ENCODE measurements at places on chromosomes 4 and X.

DNA sequence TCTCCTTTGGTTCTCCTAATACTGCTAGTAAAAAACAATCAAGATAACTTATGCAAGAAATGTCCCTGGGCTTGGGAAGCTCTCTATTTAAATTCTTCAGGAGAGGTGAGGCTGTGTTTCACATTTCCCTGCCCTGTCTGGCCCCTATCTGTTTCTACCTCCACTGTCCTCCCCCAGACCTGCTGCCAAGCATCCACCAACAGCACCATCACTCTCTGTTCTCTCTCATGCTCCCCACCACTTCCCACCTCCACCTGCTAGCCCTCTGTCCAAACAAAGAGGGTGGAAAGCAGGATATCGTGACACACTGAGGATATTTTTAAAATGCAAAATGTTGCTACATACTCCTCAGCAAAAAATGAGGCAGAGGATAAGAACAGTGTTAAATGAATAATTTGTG lies 88.4 kb upstream of the NAP1L5 start:
- no peak for DNase-seq

DNA sequence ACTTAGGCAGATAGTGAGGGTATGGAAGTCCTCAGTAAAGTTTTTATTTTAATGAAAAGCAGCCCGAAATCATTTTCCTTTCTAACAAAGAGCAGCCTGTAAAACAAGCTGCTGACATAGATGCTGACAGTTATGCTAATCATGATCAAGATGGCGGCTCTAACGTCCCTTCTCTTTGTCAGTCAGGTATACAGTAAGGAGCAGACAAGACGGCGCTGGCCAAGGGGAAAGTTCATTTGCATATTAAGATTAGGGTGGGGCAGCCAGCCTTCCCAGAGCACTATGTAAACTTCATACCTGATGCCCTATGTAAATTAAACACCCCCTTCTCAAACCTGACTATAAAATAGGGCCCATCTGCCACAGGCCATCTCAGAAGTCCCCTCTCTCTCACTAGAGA lies 76.9 kb downstream of the MAGEB10 start:
- no peak for DNase-seq

DNA sequence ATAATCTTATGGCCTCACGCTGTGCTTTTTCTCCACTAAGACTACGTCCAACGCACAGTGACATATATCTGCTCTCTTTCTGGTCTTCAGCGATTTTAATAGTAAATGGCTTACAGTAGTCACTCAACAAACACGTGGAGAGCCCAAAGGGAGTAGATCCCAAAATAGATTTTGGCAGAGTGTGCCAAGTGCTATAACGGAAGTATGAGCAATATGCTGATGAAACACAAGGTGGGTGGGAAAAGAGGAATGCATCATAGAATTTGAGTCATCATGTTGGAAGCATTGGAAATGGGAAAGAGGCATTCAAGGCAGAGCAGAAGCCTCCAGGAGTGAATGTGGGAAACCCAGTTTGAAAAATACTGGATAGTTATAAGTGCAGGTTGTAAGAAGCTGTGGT lies 129.1 kb upstream of the LDB2 start:
- no peak for DNase-seq

DNA sequence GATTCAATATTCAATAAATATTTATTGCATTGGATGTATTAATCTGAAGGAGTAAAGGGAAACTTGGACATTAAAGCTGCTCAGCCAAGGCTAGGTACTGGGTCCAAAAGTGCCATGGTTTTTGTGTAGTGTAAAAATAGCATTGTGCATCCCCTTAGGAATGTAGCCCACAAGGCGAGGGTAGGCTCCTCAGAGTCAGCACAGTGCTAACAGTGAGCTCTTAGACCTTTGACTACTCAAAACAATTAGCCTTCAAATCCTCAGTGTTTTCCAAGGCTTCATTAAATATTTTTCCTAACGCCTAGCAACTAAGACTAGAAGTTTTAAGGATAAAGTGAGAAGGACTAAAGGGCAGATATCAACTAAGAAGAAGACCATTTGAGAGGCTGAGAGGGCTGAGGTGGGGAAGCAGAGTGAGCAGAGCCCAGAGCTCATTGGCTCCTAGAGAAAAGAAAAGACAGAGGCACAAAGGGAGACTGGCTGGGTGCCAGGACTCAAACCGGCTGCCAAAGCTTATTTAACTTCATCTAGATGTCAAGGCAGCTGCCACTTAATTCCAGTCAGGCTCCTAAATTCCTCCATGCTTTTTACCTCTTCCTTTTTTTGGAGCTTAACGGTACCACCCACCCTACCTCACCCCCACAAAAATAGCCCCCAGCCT lies 17.0 kb downstream of the PRKG2 start:
- DNase-seq = no peak

GRCh38 chr4:47669946-47670345 lies 167.9 kb downstream of the CORIN start:
- no peak for DNase-seq

Data from SIG-M5 (cell line).